ENCODE measurements at places on chromosomes 11 and 22.

GRCh38 chr11:78228467-78228866 lies 39.7 kb downstream of the USP35 start:
- DNase-seq = no peak

DNA sequence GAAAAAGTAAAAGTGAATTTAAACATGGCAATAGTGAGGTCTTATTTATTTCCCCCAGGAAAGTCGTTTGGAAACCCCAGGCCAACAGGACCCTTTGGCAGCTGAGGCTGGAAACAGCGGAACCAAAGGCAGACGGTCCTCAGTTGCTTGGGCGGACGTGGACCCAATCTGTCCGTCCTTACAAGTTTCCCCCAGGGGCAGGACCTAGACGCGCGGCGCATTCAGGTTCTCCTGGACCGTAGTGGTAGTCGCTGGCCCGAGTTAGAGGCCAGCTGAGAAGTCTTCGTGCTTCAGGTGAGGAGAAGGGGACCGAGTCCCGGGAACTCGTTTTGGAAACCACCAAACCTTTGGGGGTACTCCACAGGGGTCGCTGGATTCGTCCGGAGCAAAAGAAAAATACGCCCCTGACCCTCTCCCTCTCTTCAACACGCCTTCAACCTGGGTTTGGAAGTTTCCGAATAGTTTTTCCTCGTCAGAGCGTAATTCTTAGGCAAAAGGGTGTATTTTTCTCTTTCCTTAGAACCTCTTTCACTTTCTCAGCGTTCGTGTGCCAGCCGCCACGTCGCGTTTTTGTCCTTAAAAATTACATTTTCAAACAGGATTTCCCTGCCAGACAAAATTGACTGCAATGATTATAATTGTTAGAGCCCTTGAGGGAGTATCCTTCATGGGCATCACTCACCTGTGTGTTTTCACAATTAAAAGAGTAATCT lies 2.1 kb downstream of the METTL15 start:
- DNase-seq = peak; percentile 86

GRCh38 chr11:70535191-70535971 lies 137.1 kb downstream of the CTTN start:
- no peak for DNase-seq

DNA sequence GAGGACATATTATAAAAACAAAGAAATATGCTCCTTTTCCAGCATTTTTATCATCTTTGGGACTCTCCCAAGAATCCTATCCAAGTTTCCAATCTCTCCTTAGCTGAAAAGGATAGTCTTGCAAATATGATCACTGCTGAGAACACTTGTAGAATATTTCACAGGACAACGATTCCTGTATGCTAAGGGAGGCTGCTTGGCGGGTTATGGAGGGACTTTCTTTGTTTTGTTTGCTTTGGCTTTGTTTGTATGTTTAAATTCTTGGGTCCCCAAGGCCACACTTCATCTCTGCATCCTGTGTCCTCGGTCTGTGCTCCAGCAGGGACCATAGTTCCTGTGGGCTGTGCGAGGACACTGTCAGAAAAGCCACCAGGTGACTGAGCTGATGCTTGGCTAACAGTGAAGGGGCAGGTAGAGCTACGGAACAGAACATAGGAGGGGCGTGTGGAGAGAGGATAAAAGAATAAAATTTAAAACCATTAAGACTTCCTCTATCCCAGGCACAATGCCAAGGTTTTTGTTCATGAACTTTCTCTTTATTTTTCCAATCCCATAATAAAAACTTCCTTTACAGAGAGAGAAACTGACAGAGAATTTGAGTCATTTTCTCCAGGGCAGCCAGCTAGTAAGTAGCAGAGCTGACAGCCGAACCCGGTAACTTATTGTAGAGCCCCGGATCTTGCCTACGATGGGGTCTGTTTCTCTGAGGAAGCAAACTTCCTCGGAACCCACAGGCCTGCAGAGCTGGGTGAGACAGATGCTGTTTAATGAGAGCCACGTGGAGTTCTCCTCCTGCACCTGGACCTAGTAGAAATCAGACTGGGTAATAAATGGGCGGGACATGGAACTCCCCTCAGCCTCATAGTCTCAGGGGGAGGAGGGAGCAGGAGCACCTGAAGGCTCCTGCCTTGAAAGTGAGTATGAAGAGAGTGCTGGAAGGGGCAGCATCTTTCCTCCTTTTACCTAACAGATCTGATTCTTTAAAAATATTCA lies at the start of gene IZUMO1R:
IZUMO1R (plus strand) TSS at position 615 of the 993 bp plus-strand sequence. CDS start 1,057 bp downstream, outside the sequence.
- DNase-seq = no peak

DNA sequence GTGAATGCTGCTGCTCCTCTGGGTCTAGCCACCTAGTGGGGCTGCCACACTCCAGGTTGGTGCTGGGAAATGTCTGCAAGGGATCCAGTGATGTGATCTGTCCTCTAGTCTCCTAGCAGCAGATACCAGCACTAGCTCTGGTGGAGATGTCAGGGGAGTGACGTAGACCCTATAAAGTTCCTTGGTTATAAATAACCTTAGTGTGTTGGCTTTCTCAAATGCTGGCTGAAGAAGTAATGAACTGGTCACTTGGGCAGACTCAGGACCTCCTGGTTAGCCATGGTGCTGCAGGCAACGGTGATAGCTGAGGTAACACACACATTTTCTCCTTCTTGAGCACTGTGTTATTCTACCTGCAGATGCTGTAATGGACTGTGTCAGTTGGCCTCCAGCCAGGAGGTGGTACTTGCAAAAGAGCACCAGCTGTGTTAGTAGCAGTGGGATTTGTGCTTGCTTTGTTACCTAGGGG lies 35.5 kb downstream of the BBOX1 start:
- DNase-seq = no peak

GRCh38 chr22:46287873-46288751 lies 8.6 kb upstream of the GTSE1 start:
- peak; percentile 81 for DNase-seq

DNA sequence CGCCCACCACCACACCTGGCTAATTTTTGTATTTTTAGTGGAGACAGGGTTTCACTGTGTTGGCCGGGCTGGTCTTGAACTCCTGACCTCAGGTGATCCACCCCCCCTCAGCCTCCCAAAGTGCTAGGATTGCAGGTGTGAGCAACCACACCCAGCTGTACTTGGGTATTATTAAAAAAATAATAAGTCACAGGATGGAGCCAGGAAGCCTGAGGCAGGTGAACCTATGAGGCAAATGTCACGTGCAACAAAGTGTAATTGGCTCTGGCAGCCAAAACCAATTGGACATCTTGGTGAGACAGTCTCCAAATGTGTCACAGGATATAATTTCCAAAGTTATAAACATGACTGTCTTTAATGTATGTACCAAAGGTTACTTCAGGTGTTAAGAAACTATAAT lies 24.0 kb upstream of the MALAT1 start:
- DNase-seq = no peak
